Stimulated activated CD8-positive, alpha-beta memory T cell treated with anti-CD3 and anti-CD28 coated beads, Interleukin-7, amount 100 ng/mL, for 1 hour (primary cell): ENCODE measurements at places on chromosomes 3 and 15.

GRCh38 chr15:28952666-28953491 is 67.1 kb downstream of the APBA2 start:
- no peak for DNase-seq

DNA sequence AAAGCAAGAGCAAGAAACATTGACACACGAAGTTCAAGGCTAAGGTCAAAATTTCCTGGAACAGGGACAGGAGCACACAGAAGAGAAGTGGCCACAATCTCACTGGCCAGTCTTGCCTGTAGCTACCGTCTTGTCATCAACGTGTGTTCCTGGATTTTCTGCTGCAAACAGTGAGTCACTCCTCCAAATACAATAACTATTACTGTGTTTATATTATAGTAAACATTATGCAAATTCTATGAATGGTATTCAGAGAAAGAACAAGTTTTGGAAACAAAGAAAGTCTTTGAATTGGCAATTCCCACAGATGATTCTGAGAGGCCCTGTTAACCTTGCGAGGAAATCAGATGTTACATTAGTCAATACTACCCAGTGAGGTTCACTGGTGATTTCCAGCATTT is 220.5 kb downstream of the FAM43A start:
- no peak for DNase-seq

DNA sequence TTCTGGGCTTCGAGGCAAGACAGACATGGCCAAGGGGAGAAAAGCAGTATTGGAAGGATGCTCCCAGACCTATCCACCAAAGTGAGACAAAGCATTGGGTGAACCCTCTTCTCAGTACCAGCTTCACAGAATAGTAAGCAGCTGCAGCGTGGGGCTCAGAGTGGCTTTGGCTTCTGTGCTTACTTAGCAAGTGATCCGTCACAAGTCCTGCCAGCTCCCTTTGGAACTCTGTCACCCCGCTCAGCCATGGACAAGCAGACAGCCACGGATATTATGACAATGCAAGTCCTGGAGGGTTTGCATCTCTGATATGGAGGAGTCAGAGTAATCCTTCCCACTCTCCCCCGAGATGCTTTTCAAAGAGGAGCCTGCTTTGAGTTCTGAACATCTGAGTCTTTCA is 90.8 kb downstream of the SLCO3A1 start:
- no peak for DNase-seq

DNA sequence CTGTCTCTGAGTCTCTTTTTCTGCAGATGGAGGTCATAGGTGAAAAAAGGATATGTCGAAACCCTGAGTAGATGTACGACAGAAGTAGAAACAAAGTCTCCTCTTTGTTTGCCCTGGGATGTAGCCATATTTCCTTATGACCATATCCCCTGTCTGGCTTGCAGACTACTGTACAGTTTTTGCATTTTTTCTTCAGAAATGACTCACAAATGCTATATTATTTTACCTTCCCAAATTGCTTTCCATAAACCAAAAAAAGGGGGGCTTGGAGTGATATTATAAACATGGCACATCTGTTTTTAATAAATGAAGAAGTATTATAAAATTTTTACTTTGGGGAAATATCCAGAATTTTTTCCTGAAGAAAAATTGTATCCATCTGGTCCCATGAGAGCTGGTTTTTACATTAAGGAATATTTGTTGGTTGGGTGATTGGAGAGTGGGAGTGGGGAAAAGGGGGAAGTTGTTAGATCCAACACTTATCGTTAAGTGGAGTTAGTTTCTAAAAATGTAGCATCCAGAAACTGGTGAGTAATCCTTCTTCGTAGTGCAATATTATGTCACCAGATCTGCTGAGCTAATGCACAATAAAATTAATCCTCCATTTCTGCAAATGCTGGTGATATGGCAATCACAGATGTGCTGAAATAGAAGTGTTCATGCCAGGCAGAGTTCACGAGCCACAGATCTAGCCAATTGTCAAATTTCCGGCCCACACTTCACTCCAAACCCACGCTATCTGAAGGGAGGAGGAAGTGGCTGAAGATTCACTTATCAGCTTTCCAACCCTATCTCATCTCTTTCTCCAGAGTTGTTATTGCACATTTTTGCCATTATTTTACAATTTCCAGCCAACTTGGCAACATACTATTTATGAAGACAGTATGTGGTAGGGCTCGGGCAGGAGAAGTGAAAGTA is 313.6 kb upstream of the ATP11B start:
- no peak for DNase-seq

DNA sequence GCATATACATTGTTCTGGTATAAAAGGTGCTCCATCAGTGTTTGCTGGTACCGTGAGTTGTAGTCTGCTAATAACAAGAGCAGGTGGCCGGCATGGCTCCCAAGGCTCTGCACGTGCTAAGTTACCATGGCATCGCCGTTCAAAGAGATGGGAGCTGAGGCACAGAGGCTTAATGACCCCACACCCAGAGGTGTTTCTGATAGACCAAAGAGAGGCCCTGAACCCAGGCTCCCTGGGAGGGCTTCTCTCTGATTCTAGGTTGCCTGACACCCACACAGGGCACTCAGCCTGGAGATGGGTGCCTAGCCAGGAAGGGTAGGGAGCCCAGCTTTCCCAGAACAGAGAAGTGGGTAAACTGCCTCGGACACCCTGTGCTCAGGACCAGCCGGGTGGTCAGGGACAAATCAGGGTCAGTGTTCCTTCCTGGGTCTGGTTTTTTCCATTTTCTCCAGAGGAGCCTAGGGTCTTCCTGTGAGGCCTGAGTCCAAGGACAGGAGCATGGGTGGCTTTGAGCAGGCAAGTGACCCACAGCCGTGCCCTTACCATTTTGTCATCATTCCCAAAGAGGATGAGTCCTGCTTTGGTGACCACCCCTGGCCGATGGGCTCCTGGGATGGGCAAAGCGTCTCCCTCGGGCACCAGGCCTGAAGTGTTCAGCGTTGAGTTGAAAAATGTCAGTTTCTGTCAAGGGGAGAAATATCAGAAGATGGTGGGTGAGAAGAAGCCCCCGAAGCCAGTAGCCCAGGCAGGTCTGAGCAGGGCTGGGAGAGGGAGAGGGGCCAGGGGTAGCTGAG is 27.3 kb downstream of the ALDH1L1 start:
- DNase-seq = no peak

DNA sequence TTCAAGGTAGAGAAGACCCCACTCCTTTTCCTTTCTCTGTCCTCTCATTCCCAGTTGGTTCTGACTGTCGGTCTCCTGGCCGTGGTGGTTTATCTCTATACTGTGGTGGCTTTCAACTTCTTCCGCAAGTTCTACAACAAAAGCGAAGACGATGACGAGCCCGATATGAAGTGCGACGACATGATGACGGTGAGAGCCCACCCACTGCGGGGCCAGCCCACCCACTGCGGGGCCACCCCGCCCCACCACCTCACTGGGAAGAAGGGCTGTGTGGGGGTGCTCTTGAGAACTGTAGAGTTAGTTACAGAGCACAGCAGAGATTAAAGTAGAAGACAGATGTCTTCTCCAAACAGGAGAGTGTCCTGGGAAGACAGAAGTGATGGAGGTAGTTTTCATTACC is 110.6 kb upstream of the CHRM5 start:
- DNase-seq = no peak

- no peak for DNase-seq
Measured at GRCh38 chr3:112407214-112407887, 74.4 kb downstream of the CD200 start.

DNA sequence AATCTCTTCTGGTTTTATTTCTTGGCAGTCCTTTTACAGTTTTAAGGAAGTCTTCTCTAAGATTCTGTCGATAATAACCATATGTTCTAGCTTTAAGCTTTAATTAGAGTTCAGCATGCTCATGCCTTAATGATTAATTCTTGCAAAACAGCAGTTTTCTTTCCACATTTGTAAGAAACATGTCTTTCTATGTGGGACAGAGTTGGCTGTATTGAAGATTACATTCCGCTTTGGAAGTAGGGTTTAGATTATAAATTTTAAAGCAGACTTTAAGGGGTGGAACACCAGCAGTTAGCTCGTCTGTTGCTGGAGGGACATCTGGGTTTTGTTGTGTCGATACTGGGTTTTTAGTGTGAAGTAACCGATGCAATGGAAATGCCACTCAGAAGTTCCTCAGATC is 35.3 kb downstream of the SQOR start:
- DNase-seq = no peak

GRCh38 chr3:78115983-78116382 is 1076.1 kb downstream of the ROBO2 start:
- DNase-seq = no peak

DNA sequence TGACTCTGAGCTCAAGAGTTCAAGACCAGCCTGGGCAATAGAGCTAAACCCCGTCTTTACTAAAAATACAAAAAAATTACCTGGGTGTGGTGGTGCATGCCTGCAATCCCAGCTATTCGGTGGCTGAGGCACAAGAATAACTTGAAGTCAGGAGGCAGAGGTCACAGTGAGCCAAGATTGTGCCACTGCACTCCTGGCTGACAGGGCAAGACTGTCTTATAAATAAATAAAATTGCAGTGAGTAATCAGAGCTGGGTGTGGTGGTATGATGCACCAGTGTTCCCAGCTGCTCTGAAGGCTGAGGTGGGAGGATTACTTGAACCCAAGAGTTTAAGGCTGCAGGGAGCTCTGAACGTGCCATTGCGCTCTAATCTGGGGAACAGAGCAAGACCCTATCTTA is 55.9 kb upstream of the GCNT3 start:
- DNase-seq = no peak
